ENCODE measurements at places on chromosomes 1 and 21.

DNA sequence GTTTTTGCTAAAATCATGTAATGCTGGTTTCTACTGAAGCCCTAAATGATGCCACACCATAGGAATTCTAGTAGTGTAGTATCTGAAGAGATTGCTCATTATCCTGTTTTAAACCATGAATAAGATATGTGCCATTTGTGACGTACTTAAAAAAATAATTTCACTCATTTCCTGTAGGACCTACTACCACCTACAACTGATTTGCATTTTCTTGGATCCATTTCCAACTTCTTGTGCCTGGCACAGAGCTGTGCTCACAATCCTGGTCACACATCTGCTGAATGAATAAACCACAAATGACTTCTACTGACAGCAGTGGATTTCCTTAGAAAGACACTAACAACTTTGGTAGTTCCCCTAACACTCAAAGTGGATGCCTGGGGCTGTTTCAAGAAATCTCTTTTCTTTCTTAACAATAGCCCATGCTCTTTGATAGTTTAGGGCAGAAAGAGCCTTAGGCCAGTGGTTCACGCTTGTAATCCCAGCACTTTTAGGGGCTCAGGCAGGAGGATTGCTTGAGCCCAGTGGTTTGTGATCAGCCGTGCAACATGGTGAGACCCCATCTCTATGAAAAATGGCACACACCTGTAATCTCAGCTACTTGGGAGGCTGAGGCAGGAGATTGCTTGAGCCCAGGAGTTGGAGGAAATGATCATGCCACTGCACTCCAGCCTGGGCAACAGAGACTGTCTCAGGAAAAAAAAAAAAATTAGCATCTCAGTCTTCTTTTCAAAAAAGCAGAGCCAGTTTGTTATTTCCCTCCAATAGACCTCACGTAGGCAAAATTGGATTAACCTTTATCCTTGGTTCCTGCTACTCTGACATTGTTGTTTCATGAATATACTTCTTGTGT lies 13.0 kb upstream of the BATF3 start:
- no peak for DNase-seq

GRCh38 chr1:206544562-206545257 lies 37.4 kb downstream of the RASSF5 start:
- peak; percentile 85 for DNase-seq

DNA sequence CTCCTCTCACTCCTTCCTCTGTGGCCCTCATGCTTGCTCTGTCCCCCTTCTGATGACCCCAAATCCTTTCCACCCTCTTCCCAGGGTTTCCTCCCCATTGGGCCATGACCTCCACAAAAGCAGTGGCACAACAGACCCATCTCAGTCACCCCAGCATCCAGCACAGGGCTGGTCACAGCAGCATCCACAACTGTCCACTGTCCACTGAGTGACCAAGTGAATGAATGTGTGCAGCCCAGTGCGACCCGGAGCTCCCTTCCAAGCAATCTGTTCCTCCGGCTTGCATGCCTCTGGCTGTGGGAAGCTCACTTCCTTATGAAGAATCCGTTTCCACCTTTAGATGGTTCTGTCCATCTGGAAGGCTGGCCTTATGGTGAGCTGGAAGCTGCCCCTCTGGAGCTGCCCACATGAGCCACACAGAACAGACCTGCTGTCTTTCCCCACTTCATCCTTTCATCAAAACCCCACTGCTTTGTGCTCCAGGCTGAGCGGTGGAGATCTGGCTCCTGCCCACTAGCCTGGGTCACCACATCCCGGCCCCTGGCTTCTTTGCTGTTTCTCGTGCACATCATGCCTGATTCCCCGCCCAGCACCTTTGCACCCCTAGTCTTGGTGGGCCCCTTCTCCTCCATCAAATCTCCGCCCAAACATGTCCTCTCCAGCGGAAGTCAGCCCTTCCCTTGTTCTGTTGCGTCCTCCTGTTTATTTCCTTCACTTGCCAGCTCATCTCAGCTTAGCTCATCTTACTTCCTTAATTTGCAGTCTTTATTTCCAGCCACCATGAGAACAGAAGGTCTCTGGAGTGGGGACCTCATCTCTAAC lies 56.4 kb downstream of the EDN2 start:
- no peak for DNase-seq

- DNase-seq, result no peak
Observed at GRCh38 chr1:235767795-235768194, 98.9 kb downstream of the LYST start.

DNA sequence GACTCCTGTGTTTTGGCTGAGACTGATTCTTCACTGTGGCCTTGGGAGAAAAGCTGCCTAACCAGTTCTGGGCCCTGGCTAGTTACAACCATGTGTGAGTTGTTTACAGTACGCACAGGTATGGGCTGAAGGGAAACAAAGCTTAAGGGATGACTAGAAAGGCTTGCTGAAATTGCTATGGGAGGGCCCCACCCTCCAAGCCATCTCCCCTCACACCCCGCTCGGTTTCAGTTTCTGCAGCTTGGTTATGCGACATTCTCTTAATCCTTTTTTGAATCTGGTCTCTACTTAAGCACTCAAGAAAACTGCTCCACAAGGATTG lies 43.1 kb downstream of the PBX1 start:
- DNase-seq, result no peak

GRCh38 chr1:113976609-113977278 lies 2.5 kb upstream of the OLFML3 start:
- DNase-seq, result no peak

- DNase-seq, result no peak
Observed at GRCh38 chr21:39258207-39258606, 55.2 kb downstream of the BRWD1 start.

All from CD4-positive, alpha-beta T cell treated with Interleukin-17A for 1 hour (primary cell).